Small intestine (tissue), 16 donors: ENCODE measurements at places on chromosomes 5 and 9. TPM values are rescaled to one million over a fixed set of nuclear protein-coding genes. Genes with fewer than 3 reads are reported as not detected.

Gene ADAM19
- 6.5 TPM for polyA plus RNA-seq

Gene CCL21
- polyA plus RNA-seq: 24.6 TPM

Gene OSMR
- 0.22 TPM for polyA plus RNA-seq

Gene ARHGEF37
- 8.7 TPM for polyA plus RNA-seq

Gene GMCL2
- polyA plus RNA-seq: 0.03 TPM

Gene NEURL1B
- polyA plus RNA-seq: 4.1 TPM

Gene PCDHB16
- polyA plus RNA-seq: not detected

Gene SMIM33
- 0.45 TPM for polyA plus RNA-seq

Gene PCDHA6
- 0.27 TPM for polyA plus RNA-seq

Gene GABRA6
- polyA plus RNA-seq: not detected

Gene ANXA6
- 25.1 TPM for polyA plus RNA-seq
